Fibroblast of skin of right quadriceps (primary cell): ENCODE measurements at places on chromosomes 12 and 14.
A peak's percentile ranks its signal among the peaks of the same experiment; 100 is the strongest.

GRCh38 chr12:11765421-11765816, 115.9 kb downstream of the ETV6 start:
- no peak for DNase-seq

GRCh38 chr14:55339770-55340169, 68.5 kb downstream of the FBXO34 start:
- no peak for DNase-seq

GRCh38 chr12:6936636-6937480, 6.8 kb upstream of the RNU7-1 start:
- DNase-seq: no peak

GRCh38 chr12:23236811-23237210, 611.8 kb downstream of the ETNK1 start:
- DNase-seq: no peak

GRCh38 chr12:7146228-7146627, 16.1 kb downstream of the CLSTN3 start:
- no peak for DNase-seq

DNA sequence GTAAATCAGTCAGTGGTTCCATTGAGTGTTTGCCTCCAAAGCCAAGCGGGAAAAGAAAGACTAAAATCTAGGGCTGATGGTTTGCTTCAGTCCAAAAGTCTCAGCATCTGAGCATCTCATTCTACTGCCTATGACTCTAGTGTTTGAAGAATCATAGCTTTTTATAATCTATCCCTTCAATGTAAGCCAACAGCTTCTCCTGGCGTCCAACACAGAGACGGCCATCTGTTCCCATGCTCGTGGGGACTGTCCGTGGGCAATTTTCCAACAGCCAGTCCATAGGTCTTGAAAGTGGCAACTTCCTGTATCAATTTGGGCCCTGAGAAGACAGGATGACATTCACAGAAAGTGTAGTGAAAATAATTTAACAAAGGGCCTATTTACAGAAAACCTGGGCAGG, 544.4 kb upstream of the TMEM132C start:
- no peak for DNase-seq

GRCh38 chr12:7150841-7151240, 20.7 kb downstream of the CLSTN3 start:
- no peak for DNase-seq

- DNase-seq: peak; percentile 93
These were observed 67.9 kb downstream of the TMEM30B start for GRCh38 chr14:61213191-61213621.

- DNase-seq: peak; percentile 54
These were observed 48.9 kb upstream of the LRIG3 start for GRCh38 chr12:58969237-58969636.

- DNase-seq: no peak
These were observed 103.9 kb downstream of the TGFB3 start for GRCh38 chr14:75877884-75878283.

- no peak for DNase-seq
These were observed 4.8 kb downstream of the ASCL4 start for GRCh38 chr12:107779077-107779831.

GRCh38 chr14:46048127-46048526, 603.5 kb downstream of the RPL10L start:
- peak; percentile 80 for DNase-seq

GRCh38 chr14:89853936-89854693, 100.4 kb downstream of the EFCAB11 start:
- DNase-seq: peak; percentile 86

DNA sequence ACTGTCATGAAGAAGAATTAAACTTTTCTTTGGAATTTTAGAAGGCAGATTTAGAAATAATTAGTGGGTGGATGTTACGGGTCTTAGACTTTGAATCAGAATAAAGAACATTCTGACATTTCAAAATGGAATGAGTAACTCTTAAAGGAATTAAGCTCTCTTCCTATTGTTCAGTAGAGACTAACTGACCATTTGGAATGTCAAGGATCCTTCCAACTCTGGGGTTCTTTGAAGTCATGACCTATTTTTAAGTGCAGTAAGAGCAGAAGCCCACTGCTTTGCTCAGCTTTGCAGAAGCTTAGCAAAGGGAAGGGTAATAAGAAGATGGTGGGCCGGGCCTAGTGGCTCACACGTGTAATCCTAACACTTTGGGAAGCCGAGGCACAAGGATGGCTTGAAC, 4.0 kb downstream of the CHURC1 start:
- no peak for DNase-seq

DNA sequence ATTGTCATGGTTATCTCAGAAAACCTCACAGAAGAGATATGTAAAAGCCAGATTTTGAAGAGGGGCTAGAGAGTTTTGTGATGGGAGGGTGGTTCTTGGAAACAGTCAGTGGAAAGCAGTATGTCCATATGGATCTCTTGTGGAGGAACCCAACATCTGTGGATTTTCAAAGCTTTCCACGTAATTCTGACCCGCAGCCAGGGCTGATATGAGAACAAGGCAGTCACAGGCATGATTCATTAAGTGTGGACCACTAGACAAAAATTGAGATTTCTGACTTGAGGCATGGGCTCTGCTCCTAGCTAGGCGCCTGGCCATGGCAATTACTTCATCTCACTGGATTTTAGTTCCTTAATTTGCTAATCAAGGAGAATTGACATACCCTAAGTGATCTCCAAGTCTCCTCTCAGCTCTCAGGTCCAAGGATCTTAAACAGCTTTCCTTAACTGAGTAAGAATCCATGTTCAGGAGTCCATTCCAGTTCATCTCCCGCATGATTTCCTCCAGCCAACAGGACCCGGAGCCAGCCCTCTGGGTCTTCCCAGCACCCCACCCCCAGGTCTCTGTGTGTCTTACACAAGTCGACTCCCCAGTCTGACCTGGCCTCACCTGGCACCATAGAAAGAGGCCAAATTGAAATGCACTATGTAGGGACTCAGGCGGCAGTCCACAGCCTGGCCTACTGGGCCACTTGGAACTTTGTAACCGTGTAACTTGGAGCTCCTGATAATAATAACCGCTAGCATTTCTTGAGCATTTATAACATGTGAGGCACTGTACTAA, 176.3 kb upstream of the PARP11 start:
- DNase-seq: no peak

- peak; percentile 39 for DNase-seq
These were observed 100.2 kb upstream of the ALX1 start for GRCh38 chr12:85179680-85180270.
